Endodermal cell (in vitro differentiated cells): ENCODE measurements at places on chromosomes 13 and 19.

GRCh38 chr13:94205896-94206295 is 273.6 kb downstream of the DCT start:
- H3K36me3 ChIP-seq: no peaks in the 10 kb centered on the region
- no peaks in the 10 kb centered on the region for H3K27me3 ChIP-seq
- no peak overlapping the region for H3K4me3 ChIP-seq
- no peak overlapping the region for H3K27ac ChIP-seq
- no peak for DNase-seq

DNA sequence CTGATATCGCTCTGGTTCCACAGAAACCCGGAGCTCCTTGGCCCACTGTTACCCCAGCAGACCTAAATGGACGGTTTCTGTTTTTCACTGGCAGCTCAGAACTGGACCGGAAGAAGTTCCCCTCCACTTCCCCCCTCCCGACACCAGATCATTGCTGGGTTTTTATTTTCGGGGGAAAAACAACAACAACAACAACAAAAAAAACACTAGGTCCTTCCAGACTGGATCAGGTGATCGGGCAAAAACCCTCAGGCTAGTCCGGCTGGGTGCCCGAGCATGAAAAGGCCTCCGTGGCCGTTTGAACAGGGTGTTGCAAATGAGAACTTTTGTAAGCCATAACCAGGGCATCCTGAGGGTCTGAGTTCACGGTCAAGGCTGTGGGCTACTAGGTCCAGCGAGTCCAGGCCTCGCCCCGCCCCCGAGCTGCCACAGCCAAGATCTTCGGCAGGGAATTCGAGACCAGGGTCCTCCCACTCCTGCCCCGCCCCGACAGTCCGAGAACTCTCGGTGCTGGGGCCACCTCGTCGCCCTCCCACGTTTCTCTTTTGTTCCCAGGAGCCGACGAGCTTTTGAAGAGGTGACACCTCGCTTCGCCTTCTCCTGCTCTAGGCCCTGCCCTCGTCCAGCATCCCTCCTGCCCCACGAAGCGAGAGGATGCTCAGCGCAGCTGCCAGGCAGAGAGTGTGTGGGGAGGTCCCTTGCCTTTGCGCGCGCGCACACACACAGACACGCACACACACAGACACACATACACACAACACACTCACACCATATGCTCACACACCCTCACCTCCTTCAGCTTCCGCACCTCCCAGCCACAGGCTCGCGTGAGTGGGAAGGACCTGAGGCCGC is 8.8 kb downstream of the ZIC2 start:
- peaks cover 18% of the 10 kb centered on the region for H3K36me3 ChIP-seq

GRCh38 chr19:17378271-17378670 is 1.1 kb upstream of the PLVAP start:
- no peaks in the 10 kb centered on the region for H3K27me3 ChIP-seq
- no peaks in the 10 kb centered on the region for H3K4me1 ChIP-seq

DNA sequence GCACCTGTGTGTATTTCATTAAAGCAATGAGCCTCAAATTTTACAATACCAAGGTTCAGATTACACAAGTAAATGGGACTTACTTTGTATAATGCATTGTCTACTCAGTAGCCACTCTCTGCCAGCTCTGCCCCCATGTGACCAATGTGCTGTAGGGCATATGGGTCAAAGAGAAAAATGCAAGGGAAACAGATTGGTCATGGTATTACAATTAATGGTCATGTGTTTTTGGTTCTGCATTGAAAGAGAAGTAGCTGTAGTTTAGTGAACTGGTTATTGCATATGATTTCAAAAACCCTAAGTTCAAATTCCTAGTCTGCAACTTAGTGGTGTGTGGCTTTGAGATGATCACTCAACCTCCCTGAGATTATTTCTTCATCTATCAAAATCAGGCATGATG is 545.4 kb downstream of the SUCLA2 start:
- no peak for DNase-seq
- H3K27me3 ChIP-seq: no peaks in the 10 kb centered on the region
- no peaks in the 10 kb centered on the region for H3K4me1 ChIP-seq
- H3K36me3 ChIP-seq: no peaks in the 10 kb centered on the region

GRCh38 chr13:42001580-42001979 is 40.7 kb upstream of the VWA8 start:
- no peak overlapping the region for H3K27ac ChIP-seq
- H3K36me3 ChIP-seq: no peaks in the 10 kb centered on the region
- peak; percentile 63 for DNase-seq
- H3K4me1 ChIP-seq: no peaks in the 10 kb centered on the region
- no peaks in the 10 kb centered on the region for H3K27me3 ChIP-seq
